ENCODE measurements at places on chromosomes 6 and 20.

- DNase-seq: no peak
Observed at GRCh38 chr6:164928728-164929407, 380.5 kb downstream of the C6orf118 start.

- no peak for DNase-seq
Observed at GRCh38 chr6:162108041-162108440, 619.5 kb downstream of the PRKN start.

- DNase-seq: no peak
Observed at GRCh38 chr6:10424040-10424439, 9.2 kb upstream of the TFAP2A start.

- DNase-seq: no peak
Observed at GRCh38 chr20:62820208-62820961, 3.5 kb downstream of the COL9A3 start.

- no peak for DNase-seq
Observed at GRCh38 chr6:120198033-120198432, 848.5 kb upstream of the MAN1A1 start.

DNA sequence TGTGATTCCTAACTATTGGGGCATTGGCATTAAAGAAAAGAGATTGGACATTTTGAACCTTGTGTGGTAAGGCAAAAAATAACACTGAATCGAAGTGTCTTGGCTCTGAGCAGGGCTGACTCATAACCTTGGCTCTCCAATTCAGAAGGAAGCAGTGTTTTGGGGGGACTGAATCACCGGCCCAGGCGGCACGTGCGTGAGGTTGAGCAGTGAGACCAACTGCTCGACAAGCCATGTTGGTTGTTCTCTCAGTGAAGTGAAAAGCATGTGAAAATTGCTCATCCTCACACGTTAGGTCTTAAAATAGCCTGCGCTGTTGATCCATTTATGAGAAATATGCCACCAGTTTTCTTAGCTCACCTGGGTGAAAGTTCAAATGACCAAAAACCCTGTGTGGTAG is 137.8 kb upstream of the SPACA1 start:
- peak; percentile 24 for DNase-seq

DNA sequence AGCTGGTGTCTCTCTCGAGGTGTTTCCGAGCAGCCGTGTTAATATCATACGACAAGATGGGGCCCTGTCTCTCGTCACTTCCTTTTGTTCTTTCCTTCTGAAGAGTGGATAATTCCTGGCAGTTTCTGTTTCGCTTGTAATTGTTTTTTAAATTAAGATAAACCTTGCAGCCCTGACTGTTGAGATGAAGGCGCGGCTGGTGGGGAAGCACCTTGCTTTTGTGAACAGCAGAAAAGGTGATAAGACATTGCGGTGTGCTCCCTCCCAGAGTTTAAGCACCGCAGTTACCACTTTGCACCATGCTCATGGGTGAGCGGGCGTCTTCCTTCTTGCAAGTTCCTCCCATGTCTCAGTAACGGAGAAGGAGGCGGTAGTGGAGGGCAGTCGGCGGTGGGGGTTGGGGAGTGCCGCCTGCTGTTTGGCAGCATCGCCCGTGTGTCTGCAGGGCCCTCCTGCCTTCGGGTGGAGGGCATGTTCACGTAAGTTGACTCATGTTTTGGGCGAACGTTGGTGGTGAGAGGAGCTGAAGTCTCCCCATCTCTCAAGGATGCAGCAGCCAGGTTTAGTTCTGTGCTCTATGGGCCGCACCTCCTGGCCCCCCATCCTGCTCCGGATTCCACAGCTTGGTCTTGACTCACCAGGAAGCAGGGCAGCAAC is 345.9 kb downstream of the TAF4 start:
- no peak for DNase-seq

DNA sequence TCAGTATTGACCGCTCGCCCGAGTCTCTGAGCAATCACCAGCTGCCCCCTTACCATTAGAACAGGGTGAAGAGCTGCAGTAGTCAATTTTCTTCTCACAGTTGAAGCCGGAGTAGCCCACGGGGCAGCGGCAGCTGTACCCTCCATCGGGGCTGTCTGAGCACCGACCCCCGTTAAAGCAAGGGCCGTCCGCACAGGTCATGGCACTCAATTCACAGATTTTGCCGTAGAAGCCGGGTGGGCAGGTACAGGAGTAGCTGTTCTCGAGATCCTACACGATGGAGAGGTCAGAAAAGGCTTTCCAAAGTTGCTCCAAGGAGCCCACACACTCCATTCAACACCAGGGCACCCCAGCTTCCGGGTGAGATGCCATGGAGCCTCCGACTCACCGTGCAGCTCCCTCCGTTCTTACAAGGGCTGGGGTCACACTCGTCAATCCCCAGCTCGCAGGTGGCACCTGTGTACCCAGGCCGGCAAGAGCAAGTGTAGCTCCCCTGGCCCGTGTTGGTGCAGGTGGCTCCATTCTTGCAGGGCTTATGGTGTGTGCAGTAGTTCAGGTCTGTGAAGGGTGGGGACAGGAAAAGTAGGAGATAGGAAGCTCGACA is 5.9 kb downstream of the DLL1 start:
- DNase-seq: no peak

DNA sequence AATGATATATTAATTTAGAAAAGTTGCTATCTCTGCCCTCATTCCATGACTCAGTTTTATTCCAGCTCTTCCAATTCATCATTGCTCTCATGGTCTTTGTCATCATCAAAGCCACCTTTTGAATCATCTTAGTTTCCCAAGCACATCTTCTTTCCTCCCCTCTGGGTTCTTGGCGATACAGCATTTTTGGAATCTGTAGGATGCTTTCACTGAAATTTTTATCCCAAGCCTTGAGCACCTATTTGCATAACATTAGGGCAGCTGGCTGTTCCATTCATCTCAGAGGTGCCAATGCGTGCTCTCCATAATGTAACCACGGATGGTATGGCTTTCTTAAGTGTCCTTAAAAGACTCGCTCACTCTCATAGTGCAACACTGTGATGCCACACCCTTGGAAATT is 100.4 kb downstream of the SNX5 start:
- no peak for DNase-seq

- no peak for DNase-seq
Observed at GRCh38 chr6:149063468-149063867, 254.0 kb upstream of the TAB2 start.

- DNase-seq: no peak
Observed at GRCh38 chr6:82013561-82014530, 233.7 kb downstream of the IBTK start.

- DNase-seq: no peak
Observed at GRCh38 chr20:19457611-19458010, 245.2 kb downstream of the SLC24A3 start.

DNA sequence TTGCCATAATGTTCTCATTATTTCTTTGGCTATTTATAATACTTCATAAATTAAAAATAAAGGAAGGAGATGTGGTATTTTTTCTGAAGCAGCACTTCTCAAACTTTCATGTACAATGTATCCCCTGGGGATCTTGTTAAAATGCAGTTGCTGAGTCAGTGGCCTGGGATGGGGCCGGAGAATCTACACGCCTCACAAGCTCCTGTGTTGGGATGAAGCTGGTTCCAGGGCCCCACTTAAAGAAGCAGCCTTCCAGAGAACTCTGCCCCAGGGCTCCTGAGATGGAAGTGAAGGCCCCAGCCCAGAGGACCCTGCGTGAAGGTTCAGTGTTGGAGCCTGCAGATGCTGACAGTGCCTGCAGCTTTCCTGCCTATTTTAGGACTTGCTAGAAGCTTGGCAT is 40.1 kb upstream of the SLC23A2 start:
- DNase-seq: no peak

DNA sequence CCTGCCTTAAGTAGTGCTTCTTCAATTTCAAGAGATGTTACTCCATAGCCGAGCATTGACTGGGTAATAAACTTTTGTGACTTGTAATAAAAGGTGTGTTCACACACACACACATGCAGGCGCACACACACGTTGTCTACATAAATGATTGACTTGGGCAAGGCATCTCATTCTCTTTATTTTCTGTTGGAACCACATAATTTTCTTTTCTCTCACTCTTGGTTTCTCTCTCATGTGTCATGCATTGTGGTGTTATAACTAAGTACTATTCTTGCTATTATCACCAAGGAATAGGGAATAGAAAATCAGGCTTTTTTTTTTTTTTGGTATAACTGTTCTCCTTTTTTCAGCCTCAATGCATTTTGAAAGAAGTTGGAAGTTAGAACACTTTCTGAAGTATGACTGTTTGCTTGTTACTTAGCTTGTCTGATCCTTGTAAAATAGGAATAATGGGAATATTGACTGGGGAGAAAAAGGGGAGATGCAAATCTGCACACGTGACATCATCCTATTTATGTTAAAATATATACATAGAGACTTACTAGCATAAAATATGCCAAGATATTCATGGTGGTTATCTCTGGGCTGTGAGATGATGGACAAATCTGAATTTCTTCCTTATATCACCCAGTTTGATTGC is 26.1 kb upstream of the CD83 start:
- no peak for DNase-seq

DNA sequence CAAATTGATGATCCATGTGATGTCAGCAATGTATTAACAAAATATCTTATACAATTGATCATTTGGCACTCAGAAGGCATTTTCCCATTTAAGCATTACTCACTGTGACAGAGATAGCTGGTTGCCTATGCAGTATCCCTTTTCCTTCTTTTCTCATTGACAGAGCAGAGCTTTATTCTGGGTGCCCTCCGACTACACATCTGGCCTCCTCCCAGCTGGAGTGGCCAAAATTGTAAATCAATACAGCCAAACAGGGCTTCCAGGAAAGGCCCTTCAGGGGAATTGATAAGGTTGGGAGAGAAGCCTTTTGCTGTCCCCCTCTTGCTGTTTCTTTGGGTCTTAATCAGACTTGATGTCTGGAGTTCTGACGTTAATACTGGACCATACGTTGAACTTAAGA is 9.6 kb upstream of the BLOC1S5 start:
- no peak for DNase-seq

DNA sequence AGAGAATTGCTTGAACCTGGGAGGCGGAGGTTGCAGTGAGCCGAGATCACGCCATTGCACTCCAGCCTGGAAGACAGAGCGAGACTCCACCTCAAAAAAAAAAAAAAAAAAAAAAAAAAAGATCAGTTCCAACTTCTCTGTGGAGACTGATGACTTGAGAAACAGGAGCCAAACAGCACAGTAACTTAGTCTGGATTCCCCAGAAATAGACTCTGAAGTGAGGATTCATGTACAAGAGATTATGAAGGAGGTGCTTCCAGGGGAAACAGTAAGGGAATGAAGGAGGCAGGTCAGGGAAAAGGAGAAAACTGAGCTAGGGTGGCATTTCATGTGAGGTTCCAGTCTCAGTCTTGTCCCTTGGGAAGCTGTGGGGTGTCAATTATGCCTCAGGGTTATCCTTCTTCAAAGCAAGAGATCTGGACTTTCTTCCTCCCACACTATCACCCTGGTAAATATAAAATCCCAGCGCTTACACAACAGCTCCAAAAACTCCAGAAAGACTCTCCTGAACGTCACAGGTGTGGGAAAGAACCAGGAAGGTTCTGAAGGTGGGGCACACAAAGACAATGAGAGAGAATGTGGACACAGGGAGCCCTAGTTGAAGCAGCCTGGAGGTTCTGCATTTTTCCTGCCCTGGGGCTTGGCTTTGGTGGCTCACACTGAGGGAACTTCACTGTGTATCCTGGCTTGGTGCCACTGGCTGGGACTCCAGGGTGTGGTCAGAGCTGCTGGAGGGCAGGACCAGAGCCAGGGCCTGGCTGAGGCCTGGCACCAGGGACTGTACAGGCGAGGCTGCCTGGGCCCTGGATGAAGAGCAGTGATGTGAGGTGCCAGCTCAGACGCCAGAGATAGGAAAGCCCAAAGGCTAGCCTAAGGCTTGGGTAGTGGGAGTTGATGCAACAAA is 46.8 kb downstream of the PCNA start:
- DNase-seq: peak; percentile 43

DNA sequence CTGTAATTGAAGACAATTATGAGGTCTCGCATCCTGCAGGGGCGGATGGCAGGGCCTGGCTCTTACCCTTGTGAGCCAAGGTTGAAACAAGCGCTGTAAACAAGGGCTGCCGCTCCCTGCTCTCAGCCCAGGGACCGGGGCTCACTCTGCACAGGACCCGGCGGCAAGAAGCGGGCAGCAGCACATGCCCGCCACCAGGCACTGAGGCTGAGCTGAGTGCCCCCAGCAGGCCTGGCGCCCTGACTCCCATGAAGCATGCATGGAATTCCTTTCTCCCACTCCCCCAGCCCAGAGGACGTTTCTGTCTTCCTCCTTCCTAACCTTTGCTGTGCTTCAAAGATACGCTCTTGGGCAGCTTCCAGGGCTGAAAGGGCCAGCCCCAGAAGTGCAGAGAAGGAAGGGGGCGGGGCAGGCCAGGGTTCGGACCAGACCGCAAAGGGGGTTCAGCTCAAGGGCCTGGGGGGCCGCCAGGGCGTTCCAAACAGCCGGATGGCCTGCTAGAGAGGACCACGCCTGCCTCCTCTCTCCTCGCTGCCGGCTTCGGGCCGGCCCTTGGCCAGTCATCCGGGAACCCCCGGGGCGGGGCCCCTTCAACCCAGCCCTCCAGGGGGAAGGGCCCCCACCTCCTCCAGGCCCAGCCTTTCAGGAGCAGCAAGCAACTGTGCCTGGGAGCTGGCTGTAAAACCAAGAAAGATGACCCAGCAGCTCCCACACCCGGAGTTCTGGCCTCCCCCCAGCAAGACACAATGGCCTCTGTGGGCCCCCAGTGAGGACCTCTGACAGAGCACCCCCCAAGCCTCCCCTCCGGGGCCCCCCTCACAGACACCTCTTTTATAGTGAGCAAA is 109.9 kb downstream of the NOL4L start:
- peak; percentile 77 for DNase-seq

DNA sequence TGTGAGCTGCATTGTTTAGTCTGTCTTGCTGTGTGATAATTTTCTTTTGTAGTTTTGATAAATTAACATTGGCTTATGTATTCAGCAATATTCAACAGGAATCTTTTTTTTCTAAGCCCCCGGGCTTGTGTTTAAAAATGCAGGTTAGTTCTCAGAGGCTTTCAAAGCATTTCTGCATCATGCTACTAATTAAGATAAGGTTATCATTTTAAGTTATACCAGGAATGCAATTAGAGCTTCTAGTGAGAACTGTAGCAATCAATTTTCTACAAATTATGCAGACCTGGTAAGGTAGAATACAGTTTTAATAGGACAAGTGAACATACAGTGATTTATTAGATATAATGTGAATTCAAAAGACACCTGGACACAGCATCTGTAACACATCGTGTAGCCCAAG is 179.2 kb downstream of the PRL start:
- no peak for DNase-seq

- peak; percentile 31 for DNase-seq
Observed at GRCh38 chr6:157376706-157377230, 4.2 kb upstream of the ZDHHC14 start.

GRCh38 chr6:56706981-56707726 is 64.5 kb upstream of the DST start:
- DNase-seq: no peak

- DNase-seq: no peak
Observed at GRCh38 chr6:129890701-129891100, 29.6 kb upstream of the TMEM244 start.

DNA sequence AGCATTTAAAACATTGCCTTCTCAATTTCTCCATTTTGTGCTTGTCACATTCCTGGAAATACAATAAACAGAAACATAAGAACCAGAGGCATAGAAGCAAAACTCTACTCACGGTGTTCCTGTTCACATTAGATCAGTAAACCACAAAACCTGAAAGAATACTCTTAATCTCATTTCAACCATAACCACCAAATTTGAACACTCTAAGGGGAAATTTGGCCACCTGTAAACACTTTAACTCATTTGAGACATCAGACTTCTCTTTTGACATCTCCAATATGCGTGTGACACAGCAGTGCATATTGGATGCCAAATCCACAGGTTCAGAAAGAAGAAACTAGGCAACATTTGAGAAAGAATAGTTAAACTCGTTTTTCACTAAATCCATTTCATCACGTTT is 153.8 kb upstream of the IRAK1BP1 start:
- DNase-seq: no peak

GRCh38 chr6:3778701-3779573 is 27.4 kb upstream of the PXDC1 start:
- no peak for DNase-seq

Data from AG09309 (cell line).